ENCODE measurements at places on chromosomes 16 and 17.

- no peak for DNase-seq
Measured at GRCh38 chr17:545156-545555, 169.5 kb downstream of the VPS53 start.

- DNase-seq: no peak
Measured at GRCh38 chr16:68013440-68013839, 2.3 kb downstream of the DPEP2NB start.

- DNase-seq: no peak
Measured at GRCh38 chr17:68260051-68260762, 12.4 kb downstream of the AMZ2 start.

DNA sequence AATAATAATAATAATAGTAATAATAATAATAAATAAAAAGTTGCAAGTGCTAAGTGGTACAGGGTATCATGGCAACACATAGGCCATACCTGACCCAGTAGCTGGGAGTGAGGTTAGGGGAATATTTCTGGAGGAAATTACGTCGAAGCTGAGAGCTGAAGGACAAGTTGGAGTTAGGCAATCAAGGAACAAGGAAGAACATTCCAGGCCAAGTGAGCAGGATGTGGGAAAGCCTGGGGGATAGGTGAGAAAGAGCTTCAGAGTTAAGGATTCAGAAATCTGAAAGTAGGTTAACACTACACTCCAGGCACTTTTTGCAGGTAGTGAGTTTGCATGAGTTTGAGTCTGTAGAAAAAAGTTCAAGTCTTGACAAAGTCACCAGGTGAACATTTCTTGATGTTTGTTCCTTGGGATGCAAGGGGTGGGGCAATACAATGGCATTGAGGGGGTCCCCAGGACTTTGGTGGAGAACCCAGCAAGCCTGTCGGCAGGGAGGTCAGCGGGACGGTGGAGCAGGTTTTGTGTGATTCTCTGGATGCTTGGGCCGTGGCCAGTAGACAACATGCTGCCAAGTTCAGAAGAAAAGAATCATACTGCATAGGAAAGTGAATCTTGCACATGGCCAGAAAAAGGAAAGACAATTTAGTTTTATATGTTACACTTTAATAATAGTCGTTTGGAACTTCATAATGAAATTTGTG is 27.7 kb upstream of the MPHOSPH6 start:
- DNase-seq: no peak

- DNase-seq: no peak
Measured at GRCh38 chr16:88466175-88466862, 13.2 kb downstream of the ZFPM1 start.

DNA sequence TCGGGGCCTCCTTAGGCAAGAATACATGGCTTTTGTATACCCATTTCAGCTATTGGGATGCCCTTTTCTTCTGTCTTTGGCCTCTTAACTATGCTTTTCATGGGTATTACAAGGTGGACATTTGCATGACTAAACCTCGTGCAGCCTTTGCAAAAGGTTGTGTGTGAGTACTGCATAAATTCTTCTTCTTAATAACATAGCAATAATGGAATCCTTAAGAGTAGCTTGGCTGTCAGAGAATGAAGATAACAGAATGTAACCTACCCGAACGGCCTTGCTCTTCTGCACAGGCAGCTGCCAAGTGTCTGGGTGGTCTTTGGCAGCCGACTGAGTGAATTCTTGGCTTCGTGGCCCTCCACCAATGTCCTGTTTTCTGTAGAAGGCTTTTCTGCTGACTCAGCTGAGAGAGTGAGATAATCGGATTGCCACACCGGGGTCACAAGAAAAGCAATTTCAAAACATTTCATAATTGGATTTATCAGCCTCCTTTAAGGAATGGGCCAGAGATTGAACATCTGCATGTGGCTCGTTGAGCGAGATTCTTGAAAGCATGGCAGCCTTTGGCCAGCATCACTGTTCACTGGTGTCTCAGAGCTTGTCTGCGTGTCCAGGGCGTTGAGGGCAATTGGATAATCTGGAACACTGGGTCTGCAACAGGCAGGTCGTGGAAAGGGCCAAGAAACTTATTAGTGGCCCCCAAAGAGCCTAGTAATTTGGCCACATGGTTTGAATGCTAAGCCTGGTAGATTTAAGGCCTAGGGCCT is 13.4 kb downstream of the IRF8 start:
- DNase-seq: no peak

DNA sequence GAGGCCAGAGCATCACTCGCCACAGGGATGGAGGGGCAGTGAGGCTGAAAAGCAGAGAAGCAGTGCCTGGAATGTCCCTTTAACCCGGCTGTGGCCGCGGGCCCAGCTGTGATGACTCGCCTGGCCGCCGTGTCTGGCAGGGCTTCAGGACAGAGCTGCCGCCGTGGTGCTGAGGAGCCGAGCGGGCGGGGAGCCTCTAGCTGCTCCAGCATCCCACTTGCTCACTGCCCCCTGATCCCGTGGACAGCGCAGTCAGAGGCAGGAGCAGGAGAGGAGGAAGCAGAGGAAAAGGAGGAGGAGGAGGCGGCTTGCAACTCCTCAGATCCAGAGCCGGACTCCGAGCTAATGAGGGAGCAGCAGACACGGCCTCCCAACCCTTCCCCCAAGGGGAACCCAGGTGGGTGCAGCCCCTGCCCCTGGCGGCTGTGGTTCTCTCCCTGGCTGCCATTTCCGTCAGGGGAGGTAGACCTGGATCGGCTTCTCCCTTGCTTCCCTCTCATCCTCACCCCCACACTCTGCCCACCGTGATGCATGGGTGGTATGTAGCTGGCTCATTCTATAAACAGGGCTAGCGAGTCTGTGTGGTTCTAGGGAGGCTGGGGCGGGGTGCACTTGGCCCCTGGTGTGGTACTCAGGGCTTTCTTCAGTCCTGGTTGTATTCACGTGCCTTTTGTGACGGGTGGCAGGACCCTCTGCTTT is 165.7 kb downstream of the CMIP start:
- no peak for DNase-seq

GRCh38 chr17:48023400-48024148 is 14.0 kb downstream of the COPZ2 start:
- peak; percentile 54 for DNase-seq

GRCh38 chr17:31579265-31579664 is 187.8 kb downstream of the RAB11FIP4 start:
- no peak for DNase-seq

GRCh38 chr16:85565801-85566526 is 47.2 kb upstream of the GSE1 start:
- no peak for DNase-seq

- no peak for DNase-seq
Measured at GRCh38 chr16:25481636-25482035, 210.1 kb upstream of the HS3ST4 start.

DNA sequence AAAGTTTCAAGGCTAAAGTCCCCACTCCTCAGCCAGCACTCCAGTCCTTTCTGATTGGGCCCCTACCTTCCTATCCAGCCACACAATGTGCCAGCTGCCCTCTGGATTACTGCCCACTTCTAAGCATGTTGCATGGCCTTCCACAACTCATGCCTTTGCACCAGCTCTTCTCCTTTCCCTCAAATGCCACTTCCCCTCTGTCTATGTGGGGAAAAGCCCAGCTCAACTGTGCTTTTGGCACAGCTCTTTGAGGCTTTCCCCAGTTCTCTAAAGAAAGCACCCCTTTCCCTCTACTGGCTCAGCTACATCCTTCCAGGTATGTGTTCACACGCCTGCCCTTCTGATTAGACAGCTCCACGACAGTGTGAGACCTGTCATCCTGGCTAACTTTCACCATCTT is 18.5 kb downstream of the GTF3C1 start:
- no peak for DNase-seq

DNA sequence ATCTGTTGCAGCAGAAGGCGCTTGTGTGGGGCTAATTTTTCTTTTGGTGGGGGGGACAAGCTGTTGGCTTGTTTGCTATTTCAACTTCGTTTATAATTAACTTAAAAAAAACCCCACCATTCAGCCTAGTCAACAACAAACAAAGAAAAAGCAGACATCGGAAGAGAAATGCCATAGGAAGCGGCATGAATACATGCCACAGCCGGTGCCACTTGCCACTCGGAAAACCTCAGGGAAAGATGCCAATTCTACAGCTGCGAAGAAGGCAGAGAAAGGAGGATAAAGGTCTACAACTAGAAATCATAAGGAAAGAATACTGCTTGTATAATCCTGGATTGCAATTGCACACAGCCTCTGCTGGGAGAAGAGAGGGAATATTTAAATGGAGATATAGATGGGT is 254.4 kb upstream of the PMFBP1 start:
- no peak for DNase-seq

DNA sequence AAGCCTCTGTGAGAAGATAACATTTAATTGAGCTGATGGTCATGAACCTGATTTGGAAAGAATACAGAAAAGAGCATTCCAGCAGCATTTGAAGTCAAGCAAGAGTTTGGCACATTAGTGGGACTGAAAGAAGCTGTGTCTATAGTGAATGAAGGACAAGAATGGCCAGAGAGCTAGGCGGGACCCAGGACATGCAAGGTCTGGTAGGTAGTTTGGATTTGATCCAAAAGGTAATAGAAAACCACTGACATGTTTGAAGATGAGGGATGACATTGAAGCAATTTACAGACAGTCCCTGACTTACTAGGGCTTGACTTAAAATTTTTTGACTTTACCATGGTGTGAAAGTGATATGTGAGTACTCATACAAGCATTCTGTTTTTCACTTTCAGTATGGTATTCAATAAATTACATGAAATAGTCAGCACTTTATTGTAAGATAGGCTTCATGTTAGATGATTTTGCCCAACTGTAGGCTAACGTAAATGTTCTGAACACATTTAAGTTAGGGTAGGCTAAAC is 7.6 kb downstream of the CYB5B start:
- no peak for DNase-seq

- no peak for DNase-seq
Measured at GRCh38 chr16:86343796-86344585, 166.3 kb upstream of the FOXF1 start.

DNA sequence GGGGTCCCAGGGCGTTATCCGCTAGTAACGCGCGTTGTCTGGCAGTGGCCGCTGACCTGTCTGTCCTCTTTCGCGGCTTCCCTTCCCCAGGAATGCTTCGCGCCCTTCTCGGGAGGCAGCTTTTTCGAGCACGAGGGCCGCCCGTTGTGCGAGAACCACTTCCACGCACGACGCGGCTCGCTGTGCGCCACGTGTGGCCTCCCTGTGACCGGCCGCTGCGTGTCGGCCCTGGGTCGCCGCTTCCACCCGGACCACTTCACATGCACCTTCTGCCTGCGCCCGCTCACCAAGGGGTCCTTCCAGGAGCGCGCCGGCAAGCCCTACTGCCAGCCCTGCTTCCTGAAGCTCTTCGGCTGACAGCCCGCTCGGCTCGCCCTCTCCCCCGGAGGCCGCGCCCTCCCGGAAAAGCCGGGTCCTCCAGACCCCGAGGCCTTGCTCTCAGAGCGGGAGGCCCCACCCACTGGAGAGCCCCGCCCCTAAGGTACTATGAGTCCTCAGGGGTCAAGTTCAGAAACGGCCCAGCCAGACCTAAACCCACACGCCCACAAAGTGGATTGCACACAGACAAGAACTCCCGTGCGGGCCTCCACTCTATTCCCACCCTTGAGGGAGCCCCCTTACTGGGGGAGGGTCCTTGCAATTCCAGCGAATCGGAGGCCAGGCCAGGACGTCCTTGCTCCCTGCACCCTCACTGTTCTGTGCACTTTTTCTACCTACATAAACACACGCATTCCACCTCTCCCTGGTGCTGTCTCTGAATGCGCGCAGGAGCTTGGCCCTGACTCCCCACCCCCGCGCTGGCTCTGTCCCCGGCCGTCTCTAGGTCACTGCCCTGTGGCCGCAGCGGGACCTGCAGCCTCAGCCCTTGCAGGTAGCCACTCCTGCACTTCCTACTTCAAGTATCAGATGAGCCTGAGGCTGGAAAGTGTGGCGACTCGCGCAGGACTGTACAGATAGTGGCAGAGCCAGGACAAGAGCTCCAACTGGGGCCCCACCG is 5.4 kb upstream of the SLC5A2 start:
- peak; percentile 42 for DNase-seq

DNA sequence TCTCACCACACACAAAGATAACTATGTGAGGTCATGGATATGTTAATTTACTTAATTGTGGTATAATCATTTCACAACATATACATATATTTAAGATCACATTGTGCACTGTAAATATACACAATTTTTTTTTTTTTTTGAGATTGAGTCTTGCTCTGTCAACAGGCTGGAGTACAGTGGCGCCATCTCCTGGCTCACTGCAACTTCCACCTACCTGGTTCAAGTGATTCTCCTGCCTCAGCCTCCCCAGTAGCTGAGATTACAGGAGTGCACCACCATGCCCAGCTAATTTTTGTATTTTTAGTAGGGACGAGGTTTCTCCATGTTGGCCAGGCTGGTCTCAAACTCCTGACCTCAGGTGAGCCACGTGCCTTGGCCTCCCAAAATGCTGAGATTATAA is 11.5 kb upstream of the PRSS54 start:
- peak; percentile 22 for DNase-seq
